ENCODE measurements at places on chromosomes 1 and 21.

- H3K4me1 ChIP-seq = peaks cover 11% of the 10 kb centered on the region
- H3K4me3 ChIP-seq = peak overlapping the region; percentile 32
- no peaks in the 10 kb centered on the region for H3K36me3 ChIP-seq
- no peak overlapping the region for H3K27ac ChIP-seq
- H3K27me3 ChIP-seq = peaks cover 3% of the 10 kb centered on the region
Observed at GRCh38 chr21:37005548-37006485, 685 bp upstream of the RIPPLY3 start.

- no peak overlapping the region for H3K4me3 ChIP-seq
- no peaks in the 10 kb centered on the region for H3K36me3 ChIP-seq
- no peak overlapping the region for H3K27ac ChIP-seq
- H3K27me3 ChIP-seq = no peaks in the 10 kb centered on the region
- DNase-seq = no peak
Observed at GRCh38 chr1:58438468-58438867, 108.1 kb downstream of the OMA1 start.

DNA sequence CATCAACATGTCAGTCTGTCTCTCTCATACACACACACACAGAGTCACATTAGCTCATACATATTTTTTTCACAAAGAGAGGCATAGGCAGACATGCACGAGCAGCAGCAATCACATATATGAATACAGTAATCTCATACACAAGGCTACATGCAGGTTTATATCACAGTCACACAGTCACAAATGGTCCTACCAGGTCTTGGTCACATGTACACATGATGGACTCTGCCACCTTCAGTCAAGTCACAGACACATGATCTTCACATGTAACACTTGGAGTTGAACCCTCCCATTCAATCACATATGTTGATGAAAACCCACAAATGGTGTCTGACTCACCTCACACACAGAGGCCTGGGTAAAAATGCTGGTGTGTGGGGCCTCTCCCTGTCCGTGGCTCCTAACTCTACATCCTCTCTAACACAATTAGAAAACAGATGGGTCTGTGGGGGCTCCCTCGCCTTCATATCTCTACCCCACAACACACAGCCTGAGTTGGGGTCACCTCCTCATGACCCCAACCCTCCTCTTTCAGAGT, 27.9 kb downstream of the RIMS3 start:
- H3K36me3 ChIP-seq = no peaks in the 10 kb centered on the region
- no peak overlapping the region for H3K4me3 ChIP-seq
- H3K4me1 ChIP-seq = peaks cover 9% of the 10 kb centered on the region
- DNase-seq = no peak
- no peaks in the 10 kb centered on the region for H3K27me3 ChIP-seq
- H3K27ac ChIP-seq = no peak overlapping the region

DNA sequence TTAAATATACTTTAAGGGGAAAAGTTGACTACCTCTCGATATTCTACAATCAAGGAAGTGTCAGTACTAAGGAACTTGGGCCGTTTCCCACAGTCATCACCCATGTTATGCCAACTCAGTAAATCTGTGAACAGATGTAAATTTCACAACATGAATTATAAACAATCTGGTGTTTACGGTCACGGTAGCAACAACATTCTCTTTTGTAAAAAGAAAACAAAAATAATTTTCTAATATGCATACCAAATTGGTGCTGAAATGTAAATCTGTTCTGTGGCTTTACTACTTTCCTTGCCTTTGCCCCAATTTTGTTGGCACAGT, 1.2 kb downstream of the SH3GLB1 start:
- H3K36me3 ChIP-seq = no peaks in the 10 kb centered on the region
- peaks cover 20% of the 10 kb centered on the region for H3K4me1 ChIP-seq
- peak overlapping the region; percentile 97 for H3K27ac ChIP-seq
- H3K4me3 ChIP-seq = peak overlapping the region; percentile 95
- no peak for DNase-seq

GRCh38 chr1:221697923-221698425, 43.9 kb downstream of the DUSP10 start:
- H3K4me1 ChIP-seq = no peaks in the 10 kb centered on the region
- H3K27me3 ChIP-seq = no peaks in the 10 kb centered on the region
- H3K36me3 ChIP-seq = no peaks in the 10 kb centered on the region
- DNase-seq = no peak

DNA sequence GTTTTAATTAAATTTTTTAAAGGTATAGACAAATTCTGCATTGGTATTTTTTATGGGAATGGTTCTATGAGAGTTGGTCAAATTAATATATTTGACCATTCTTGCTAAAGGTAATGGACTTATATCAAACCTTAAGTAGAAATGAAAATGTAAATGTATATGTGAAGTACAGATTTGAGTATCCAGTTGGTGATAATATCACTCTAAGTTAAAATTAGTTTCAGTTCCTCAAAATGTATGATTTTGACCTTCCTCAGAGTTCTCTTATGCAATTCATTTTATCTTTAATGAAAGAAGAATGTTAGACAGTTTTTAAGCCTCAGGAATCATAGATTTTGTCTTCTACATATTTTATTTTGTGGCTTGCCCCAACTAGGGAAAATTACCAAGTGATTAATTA, 1291.5 kb upstream of the B3GALT2 start:
- no peak overlapping the region for H3K27ac ChIP-seq
- H3K4me3 ChIP-seq = no peak overlapping the region

DNA sequence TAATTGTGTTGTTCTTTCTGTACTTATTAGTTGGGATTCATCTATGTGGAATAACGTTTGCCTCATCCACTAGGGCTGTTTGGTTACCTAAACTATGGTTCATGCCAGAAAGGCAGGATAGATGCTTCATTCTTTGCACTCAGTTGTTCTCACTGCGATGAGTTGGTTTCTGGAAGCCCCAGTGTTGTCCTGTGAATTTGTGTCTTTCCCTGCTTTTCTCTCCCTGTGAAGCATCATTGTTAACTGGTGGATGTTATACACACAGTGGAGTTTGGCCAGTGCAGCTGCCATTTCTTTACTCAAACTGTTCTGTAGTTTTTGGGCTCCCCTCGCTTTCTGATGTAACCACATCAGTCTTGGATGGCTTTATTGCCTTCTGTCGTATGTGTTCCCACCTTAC, 143.6 kb upstream of the COL6A1 start:
- DNase-seq = no peak
- no peak overlapping the region for H3K4me3 ChIP-seq
- H3K27me3 ChIP-seq = no peaks in the 10 kb centered on the region
- H3K36me3 ChIP-seq = no peaks in the 10 kb centered on the region

DNA sequence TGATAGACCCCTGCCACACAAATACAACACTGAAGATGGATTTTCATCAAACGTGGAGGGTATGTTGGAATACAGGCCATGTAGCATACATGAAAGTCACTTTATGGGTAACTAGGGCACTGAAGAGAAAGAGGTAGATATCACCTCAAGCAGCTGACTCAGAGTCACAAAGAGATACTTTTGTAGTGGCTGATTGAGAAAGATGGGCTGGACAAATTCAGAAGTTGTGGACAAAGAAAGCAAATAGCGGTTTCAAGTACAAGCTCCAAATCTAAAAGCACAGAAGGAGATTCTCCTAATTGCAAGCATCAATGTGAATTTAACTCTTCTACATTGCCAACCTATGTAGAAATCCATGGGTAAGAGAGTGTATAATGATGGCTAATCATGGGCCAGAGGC, 35.0 kb upstream of the RGS18 start:
- H3K27me3 ChIP-seq = no peaks in the 10 kb centered on the region
- no peak overlapping the region for H3K4me3 ChIP-seq
- no peaks in the 10 kb centered on the region for H3K36me3 ChIP-seq

DNA sequence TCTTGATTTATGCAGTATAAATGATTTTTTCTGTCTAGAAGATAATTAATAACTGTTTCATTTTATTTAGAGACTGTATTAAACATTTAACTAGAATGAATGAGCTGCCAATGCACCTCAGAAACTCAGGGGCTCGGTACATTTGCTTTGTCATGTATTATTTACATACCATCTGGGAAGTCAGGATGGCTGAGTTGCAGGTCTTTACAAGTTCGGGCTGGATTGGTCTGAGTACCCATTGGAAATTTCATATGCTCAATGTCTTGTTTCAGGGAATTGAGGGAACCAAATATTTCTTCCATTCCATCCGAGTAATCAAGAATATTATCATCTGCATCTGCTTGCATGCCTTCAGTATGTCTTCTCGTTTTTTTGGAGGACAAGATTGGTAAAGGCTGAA, 221.7 kb downstream of the COL11A1 start:
- H3K27me3 ChIP-seq = no peaks in the 10 kb centered on the region
- H3K4me1 ChIP-seq = no peaks in the 10 kb centered on the region
- no peak overlapping the region for H3K27ac ChIP-seq
- H3K36me3 ChIP-seq = no peaks in the 10 kb centered on the region
- no peak overlapping the region for H3K4me3 ChIP-seq

DNA sequence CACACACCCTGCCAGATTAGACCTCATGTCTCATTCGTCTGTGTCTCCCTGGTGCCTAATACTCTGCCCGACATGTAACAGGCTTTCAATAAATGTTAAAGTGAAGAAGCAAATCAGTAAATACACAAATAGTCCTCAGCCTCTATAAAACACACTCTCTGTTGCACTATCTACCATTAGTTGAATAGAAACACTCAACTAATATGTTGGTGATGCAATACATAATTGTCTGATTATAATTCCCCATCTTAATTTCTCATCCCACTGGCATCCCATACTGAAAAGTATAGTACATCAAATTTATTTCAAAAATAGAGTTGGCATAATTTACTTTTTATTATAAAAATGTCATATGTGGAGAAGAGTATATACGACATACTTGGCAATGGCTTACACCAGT, 162.4 kb downstream of the PAPPA2 start:
- H3K36me3 ChIP-seq = no peaks in the 10 kb centered on the region
- no peaks in the 10 kb centered on the region for H3K27me3 ChIP-seq
- H3K4me3 ChIP-seq = no peak overlapping the region
- H3K4me1 ChIP-seq = no peaks in the 10 kb centered on the region

DNA sequence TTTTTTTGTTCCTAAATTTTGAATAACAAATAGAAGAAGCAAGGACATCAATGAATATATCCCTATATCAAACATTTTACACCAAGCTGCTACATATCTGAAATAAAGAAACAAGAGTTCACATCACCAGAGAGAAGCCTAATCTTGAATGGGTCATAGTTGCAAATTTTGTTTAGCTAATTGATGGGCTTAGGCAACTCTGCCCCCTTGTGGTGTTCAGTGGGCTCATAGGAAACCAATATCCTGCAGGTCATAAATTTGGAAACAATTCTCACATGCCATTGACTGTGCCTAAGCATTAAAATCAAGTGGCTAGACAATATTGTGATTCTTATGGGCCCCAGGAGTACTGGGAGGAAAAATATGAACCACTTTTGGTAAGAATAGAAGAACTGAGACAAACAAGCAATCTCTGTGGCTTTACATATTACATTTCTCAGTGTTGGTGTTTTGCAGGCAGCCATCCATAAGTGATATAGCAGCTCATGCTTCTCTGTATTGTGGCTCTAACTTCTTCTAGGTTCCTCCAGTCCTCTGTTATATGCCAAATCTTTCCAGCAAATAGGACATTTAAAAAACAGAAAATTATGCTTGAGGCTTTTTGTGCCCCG, 1262.8 kb upstream of the PRMT6 start:
- no peaks in the 10 kb centered on the region for H3K27me3 ChIP-seq
- no peaks in the 10 kb centered on the region for H3K4me1 ChIP-seq
- no peak overlapping the region for H3K4me3 ChIP-seq

- H3K4me1 ChIP-seq = peaks cover 56% of the 10 kb centered on the region
- peaks cover 68% of the 10 kb centered on the region for H3K36me3 ChIP-seq
Observed at GRCh38 chr1:42931108-42931539, 27.5 kb downstream of the SLC2A1 start.

DNA sequence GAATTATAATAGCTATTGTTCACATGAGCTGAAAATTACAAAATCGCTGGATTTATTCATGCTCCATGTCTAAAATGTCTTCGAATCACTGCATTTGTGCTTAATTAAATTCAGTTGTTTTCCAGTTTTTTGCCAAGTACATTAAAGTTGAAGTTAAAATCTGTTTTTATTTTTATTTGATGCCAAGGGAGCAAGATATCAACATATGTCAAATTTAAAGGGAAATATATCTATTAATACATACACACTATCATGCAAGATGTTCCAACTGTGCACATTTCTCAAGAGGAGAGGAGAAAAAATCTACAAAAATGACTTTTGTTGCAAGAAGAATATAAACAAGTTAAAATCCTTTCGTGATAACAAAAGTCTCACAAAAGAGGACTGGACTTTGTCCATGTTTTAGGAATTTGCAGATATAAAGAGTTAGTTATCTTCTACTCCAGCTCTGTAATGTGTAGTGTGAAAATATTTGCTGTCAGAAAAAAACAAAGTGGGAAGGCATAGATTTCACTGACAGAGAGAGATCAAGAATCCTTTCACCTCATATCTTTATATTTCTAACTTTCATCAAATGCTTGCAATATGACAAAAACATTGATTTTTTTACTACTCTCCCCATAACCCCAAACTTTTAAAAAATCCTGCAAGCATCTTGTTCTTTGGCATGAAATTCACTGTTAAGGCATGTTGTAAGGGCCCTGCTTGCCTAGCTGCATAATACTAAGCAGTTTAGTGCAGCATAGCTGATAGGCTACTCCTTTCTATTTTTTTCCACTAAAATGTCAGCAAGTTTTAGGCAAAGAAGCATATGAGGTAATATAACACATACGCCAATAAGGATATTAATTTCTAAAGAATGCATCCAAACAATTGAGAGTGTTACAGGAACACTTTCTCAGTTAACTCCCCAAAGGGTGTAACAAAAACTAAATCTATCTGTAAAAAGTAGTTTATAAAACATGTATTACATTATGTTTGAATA, 340.2 kb upstream of the ADAMTS5 start:
- peaks cover 22% of the 10 kb centered on the region for H3K4me1 ChIP-seq
- H3K36me3 ChIP-seq = no peaks in the 10 kb centered on the region
- no peak for DNase-seq
- no peak overlapping the region for H3K4me3 ChIP-seq
- H3K27me3 ChIP-seq = no peaks in the 10 kb centered on the region

DNA sequence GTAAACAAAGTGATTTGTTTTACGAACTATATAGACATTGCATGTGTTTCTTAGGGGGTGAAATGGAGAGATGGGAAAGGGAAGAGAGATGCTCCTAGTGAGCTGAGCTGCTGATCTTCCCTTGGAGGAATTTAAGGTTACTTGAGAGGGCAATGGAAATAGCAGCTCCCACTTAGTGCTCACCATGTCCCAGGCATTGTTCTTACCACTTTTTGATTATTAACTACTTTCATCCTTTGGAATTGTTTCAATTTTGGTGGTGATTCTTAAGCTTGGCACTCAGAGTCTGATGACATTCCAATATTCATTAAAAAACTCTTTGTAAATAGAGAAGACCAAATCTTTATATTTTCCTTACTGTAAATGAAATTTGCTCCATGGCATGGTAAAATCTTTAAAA, 124.9 kb downstream of the ITSN1 start:
- no peaks in the 10 kb centered on the region for H3K36me3 ChIP-seq
- no peak overlapping the region for H3K27ac ChIP-seq

- H3K36me3 ChIP-seq = peaks cover 22% of the 10 kb centered on the region
- H3K4me1 ChIP-seq = no peaks in the 10 kb centered on the region
- H3K27me3 ChIP-seq = no peaks in the 10 kb centered on the region
- no peak overlapping the region for H3K4me3 ChIP-seq
Observed at GRCh38 chr1:226371027-226371694, 36.7 kb downstream of the PARP1 start.

- H3K36me3 ChIP-seq = no peaks in the 10 kb centered on the region
- no peaks in the 10 kb centered on the region for H3K27me3 ChIP-seq
- H3K4me1 ChIP-seq = no peaks in the 10 kb centered on the region
- H3K27ac ChIP-seq = no peak overlapping the region
- no peak overlapping the region for H3K4me3 ChIP-seq
Observed at GRCh38 chr1:114482585-114482984, 28.4 kb downstream of the TRIM33 start.

All from tibial nerve (tissue), 4 donors.